CD8-positive, alpha-beta memory T cell (primary cell): ENCODE measurements at places on chromosomes 1 and 21. TPM values are rescaled to one million over a fixed set of nuclear protein-coding genes. Genes with fewer than 3 reads are reported as not detected.

DNA sequence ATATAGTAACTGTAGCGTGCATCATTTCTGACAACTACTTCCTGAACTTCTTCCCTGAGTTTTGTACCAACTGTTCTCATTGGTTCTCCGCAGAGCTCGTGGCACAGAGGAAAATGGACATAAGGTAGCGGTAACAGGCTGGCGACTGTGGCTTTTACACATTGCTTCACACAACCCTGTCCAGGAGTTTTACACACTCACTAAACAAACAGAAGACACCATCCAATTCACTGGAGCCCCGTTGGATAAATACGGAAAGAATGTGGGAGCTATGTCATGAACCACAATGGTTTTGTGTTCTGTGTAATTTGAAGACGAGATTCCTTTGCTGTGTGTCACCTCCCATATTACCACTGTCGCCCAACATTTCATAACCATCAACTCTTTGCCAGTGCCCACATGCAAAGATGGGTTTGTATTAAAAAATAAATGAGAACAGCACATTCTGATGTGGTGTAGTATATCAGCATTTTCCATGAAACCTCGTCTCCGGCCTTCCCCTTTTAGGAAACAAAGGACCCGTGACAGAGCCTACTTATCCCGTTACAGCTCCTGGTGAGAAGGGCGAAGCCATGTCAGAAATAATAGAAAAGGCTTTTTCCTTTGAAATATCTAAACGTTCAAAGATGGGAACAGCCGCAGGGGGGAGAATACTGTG is 47.4 kb upstream of the ENAH start:
- H3K36me3 ChIP-seq: no peaks in the 10 kb centered on the region
- no peak overlapping the region for H3K4me3 ChIP-seq
- no peak for DNase-seq
- no peaks in the 10 kb centered on the region for H3K27me3 ChIP-seq
- H3K4me1 ChIP-seq: no peaks in the 10 kb centered on the region

GRCh38 chr1:6580593-6581409 is 1.0 kb downstream of the ZBTB48 start:
- H3K27ac ChIP-seq: peak overlapping the region; percentile 88
- H3K27me3 ChIP-seq: no peaks in the 10 kb centered on the region
- peak overlapping the region; percentile 85 for H3K4me3 ChIP-seq
- H3K36me3 ChIP-seq: no peaks in the 10 kb centered on the region
- no peak for DNase-seq
- peaks cover 30% of the 10 kb centered on the region for H3K4me1 ChIP-seq

- H3K4me1 ChIP-seq: no peaks in the 10 kb centered on the region
- no peaks in the 10 kb centered on the region for H3K27me3 ChIP-seq
- no peak overlapping the region for H3K27ac ChIP-seq
- no peaks in the 10 kb centered on the region for H3K36me3 ChIP-seq
- no peak overlapping the region for H3K4me3 ChIP-seq
Observed at GRCh38 chr21:38850277-38850951, 44.7 kb downstream of the ETS2 start.

DNA sequence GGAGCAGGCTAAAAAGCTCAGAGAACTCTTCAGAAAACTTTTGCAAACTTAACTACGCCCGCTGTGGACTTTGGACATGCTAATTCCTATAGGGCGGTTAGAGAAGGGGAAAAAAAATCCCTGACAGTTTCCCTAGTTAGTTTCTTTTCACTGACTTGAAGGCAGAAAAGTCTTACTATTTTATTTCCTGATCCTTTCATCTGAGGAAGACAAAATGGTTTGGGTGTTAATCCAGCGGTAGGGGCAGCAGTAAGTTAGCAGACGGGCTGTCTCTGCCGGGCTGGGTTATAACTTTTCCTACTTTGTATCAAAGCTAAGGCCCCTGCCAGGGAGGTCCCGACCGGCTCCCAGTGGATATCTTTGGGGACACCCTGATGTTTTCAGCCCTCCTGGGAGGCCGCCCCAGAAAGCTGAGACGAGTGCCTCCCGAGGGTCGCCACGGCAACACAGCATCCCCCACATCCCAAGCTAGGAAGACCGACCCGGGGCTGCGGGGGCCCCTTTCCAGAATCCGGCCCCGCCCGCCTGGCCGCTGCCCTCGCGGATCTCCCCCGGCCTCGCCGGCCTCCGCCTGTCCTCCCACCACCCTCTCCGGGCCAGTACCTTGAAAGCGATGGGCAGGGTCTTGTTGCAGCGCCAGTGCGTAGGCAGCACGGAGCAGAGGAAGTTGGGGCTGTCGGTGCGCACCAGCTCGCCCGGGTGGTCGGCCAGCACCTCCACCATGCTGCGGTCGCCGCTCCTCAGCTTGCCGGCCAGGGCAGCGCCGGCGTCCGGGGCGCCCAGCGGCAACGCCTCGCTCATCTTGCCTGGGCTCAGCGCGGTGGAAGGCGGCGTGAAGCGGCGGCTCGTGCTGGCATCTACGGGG is 162.6 kb downstream of the RUNX1 start:
- H3K4me1 ChIP-seq: peaks cover 55% of the 10 kb centered on the region
- H3K4me3 ChIP-seq: peak overlapping the region; percentile 37
- peaks cover 8% of the 10 kb centered on the region for H3K36me3 ChIP-seq
- H3K27ac ChIP-seq: peak overlapping the region; percentile 54
- DNase-seq: peak; percentile 34
- H3K27me3 ChIP-seq: no peaks in the 10 kb centered on the region

DNA sequence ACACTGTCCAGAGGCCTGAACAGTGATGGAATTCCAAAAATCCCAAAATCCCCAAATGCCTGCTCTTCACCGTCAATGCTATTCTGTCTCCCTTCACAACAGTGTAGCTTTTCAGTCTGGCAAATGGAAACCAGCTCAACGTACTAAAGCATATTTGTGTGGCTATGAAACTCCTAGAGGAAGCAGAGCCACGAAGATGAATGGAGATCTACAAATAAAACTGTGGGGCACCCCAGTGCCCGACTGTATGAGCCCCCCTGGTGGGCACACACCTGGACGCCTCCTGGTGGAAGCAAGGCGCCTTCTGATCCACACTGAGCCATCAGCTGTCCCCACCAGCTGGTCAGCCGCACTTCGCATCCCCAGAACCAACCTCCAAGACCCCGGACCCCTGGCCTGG is 129.1 kb upstream of the SOD1 start:
- H3K27ac ChIP-seq: no peak overlapping the region
- DNase-seq: no peak
- H3K27me3 ChIP-seq: no peaks in the 10 kb centered on the region
- no peaks in the 10 kb centered on the region for H3K4me1 ChIP-seq
- no peaks in the 10 kb centered on the region for H3K36me3 ChIP-seq

- DNase-seq: no peak
- no peak overlapping the region for H3K27ac ChIP-seq
- H3K27me3 ChIP-seq: no peaks in the 10 kb centered on the region
Observed at GRCh38 chr1:18934205-18935000, 22.1 kb downstream of the IFFO2 start.

GRCh38 chr1:205350691-205351141 is 6.0 kb downstream of the KLHDC8A start:
- no peak for DNase-seq
- no peaks in the 10 kb centered on the region for H3K4me1 ChIP-seq
- H3K27me3 ChIP-seq: peaks cover 12% of the 10 kb centered on the region
- no peak overlapping the region for H3K4me3 ChIP-seq
- no peak overlapping the region for H3K27ac ChIP-seq

DNA sequence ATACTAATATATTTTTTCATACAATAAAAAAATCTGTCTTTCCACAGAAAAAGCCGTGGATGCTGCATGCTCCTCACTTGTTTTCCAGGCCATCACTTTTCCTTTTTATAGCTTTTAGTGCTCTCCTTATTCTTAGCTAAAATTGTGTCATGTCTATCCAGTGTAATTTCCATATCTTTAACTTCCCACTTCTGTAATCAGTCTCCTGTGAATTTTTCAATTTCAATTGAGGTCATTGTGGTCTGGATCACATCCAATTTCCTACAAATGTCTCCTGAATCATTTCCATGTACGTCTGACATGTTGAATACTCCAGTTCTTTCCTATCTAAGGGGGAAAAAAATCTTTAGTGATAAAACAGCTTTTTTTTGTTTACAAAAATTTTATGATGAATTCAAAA is 838.2 kb upstream of the B3GALT2 start:
- no peaks in the 10 kb centered on the region for H3K4me1 ChIP-seq
- H3K4me3 ChIP-seq: no peak overlapping the region
- DNase-seq: no peak
- no peaks in the 10 kb centered on the region for H3K27me3 ChIP-seq
- no peak overlapping the region for H3K27ac ChIP-seq
- H3K36me3 ChIP-seq: no peaks in the 10 kb centered on the region

DNA sequence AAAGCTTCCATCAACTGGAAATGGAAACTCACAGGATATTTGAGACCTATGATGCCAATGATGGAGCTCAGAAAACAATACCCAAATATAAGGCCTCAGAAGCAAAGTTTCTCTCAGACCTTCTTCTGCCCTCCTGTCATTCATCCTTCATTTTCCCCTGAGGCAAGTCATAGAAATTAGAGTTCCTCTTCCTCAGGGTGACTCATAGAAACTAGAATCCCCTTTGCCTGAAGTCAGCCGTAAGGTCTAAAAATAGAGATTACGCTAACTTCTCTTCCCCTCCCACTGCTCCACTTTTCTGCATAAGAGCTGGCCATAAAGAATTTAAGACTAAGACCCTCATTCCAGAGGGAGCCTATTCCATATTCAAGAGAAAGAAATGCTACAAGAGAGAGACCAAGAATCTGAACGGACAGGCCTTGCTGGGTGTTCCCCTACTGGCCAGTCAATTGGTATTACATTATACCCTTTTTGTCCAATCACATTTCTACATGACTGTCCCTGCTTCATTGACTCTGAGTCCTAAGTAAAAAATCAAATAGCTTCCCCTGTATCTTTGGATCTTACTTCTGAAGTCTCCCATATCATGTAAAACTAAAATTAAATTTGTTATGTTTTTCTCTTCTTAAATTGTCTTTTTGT is 994.9 kb downstream of the ADGRL2 start:
- no peaks in the 10 kb centered on the region for H3K4me1 ChIP-seq
- no peak overlapping the region for H3K4me3 ChIP-seq
- no peak for DNase-seq
- no peaks in the 10 kb centered on the region for H3K27me3 ChIP-seq

DNA sequence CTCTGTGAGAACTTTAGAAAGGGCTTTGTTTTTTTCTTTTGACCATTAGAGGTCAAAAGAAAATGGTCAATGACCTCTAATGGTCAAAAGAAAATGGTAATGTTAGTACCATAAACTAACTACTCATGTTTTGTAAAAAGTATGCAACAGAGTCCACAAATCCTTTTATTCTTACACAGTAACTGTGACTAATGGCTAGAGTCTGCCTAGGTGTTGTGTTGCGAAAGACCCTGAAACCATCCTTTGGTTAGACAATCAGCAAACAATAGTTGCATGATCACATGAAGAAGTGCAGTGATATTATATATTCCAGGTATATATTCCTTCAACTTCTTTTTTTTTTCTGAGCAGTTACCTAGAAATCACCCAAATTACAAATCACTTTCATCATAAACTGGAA is 40.9 kb downstream of the NEGR1 start:
- H3K27ac ChIP-seq: no peak overlapping the region
- H3K36me3 ChIP-seq: no peaks in the 10 kb centered on the region
- H3K27me3 ChIP-seq: no peaks in the 10 kb centered on the region
- H3K4me3 ChIP-seq: no peak overlapping the region

- no peaks in the 10 kb centered on the region for H3K36me3 ChIP-seq
- no peak for DNase-seq
- H3K4me3 ChIP-seq: no peak overlapping the region
- H3K4me1 ChIP-seq: no peaks in the 10 kb centered on the region
- no peaks in the 10 kb centered on the region for H3K27me3 ChIP-seq
- H3K27ac ChIP-seq: no peak overlapping the region
Observed at GRCh38 chr1:246372559-246372958, 134.5 kb downstream of the SMYD3 start.

GRCh38 chr21:43835050-43835449 is 30.0 kb upstream of the AGPAT3 start:
- no peak overlapping the region for H3K27ac ChIP-seq
- H3K36me3 ChIP-seq: no peaks in the 10 kb centered on the region
- H3K27me3 ChIP-seq: peaks cover 5% of the 10 kb centered on the region
- H3K4me1 ChIP-seq: no peaks in the 10 kb centered on the region

DNA sequence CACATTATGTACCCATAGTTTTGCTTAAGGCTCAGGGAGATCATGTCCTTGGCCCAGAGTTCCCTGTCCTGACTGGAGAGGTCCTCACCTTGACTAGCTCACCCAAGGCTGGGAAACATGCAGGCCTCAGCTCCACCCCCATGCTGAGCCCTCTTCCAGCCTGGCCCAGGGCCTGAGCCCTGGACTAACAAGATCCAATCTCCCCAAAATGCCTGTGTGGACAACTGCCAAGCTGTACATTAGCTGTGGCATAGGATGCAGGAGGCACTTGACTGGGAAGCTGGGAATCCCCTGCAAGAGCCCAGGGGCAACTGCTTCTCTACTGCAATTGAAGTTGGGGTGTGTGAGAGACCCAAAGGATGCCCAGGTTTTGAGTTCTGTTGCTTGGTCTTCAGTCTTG is 2.1 kb downstream of the LINGO4 start:
- H3K27me3 ChIP-seq: no peaks in the 10 kb centered on the region
- H3K4me1 ChIP-seq: no peaks in the 10 kb centered on the region
- no peak overlapping the region for H3K4me3 ChIP-seq
- no peak for DNase-seq
- no peaks in the 10 kb centered on the region for H3K36me3 ChIP-seq
- H3K27ac ChIP-seq: no peak overlapping the region

DNA sequence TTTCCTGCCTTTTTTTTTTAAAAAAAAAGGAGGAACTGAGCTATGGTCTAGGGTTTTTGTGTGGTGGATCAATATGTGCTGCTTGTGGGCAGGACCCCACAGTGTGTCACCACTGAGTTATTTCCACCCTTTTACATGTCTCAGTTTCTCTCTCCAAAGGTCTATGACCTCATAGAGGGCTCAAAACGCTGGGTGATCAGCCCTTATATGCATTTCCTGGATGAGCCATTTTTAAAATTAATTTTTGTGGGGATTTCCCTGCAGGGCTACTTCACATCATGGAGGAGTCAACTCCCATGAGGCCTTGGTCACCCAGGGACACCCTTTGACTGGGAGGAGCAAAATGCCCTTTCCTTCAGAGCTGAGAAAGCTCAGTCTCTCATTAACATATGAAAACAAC is 20.7 kb upstream of the HAO2 start:
- H3K27me3 ChIP-seq: no peaks in the 10 kb centered on the region
- no peaks in the 10 kb centered on the region for H3K4me1 ChIP-seq
- no peak overlapping the region for H3K27ac ChIP-seq
- no peak for DNase-seq
- H3K4me3 ChIP-seq: no peak overlapping the region

IL20 gene
- polyA plus RNA-seq: not detected

BCL2L15 gene
- not detected for polyA plus RNA-seq

GSTM5 gene
- not detected for polyA plus RNA-seq

KPRP gene
- polyA plus RNA-seq: not detected
